DMS79 (cell line): ENCODE measurements at places on chromosomes 12 and 14.

GRCh38 chr14:65297744-65298143, 114.8 kb upstream of the FUT8 start:
- DNase-seq: no peak

GRCh38 chr12:47527816-47528215, 178.0 kb downstream of the RPAP3 start:
- no peak for DNase-seq

GRCh38 chr14:99382781-99383471, 97.7 kb downstream of the SETD3 start:
- DNase-seq: no peak

GRCh38 chr14:100409003-100409360, 85.8 kb downstream of the SLC25A47 start:
- DNase-seq: no peak

- no peak for DNase-seq
These were observed 22.0 kb downstream of the CD9 start for GRCh38 chr12:6222078-6222654.

DNA sequence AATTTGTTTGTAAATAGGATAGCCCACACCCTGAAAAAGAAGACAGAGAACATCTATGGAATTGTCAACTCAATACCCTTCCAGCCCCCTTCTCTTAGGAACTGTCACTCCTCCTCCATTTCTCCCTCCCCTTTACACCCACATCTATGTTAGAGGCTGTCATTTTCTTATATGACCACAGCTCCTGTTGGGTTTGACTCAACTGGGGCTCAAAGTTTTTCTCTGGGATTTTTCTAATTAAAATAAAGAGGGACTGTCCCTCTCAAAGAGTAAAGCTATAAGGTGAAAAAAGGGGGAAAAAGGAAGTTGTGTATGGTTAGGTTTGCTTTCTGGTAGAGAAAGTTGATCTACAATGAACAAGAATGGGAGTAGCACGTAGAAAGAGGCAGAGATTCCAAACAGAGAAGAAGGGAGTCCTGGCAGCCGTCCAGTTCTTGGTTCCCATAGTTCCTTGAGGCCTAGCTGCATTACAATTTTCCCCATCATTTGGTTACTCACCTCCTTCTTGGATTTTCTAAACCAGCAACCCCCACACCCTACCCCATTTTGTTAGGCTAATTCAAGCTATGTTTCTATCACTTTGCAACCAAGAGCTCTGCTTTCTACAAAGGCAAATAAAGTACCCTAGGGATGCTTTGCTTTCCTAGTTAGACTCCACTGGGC, 44.3 kb upstream of the STK38L start:
- DNase-seq: no peak

- DNase-seq: peak; percentile 13
These were observed at the start of gene PPFIA2 for GRCh38 chr12:81759190-81760051. PPFIA2 (minus strand) TSS chr12:81759350.

GRCh38 chr14:64891839-64892375, 12.2 kb upstream of the SPTB start:
- DNase-seq: peak; percentile 61

GRCh38 chr12:27524839-27525753, 1.1 kb downstream of the PPFIBP1 start:
- DNase-seq: no peak

- DNase-seq: no peak
These were observed 15.7 kb downstream of the GSG1 start for GRCh38 chr12:13087766-13088165.

DNA sequence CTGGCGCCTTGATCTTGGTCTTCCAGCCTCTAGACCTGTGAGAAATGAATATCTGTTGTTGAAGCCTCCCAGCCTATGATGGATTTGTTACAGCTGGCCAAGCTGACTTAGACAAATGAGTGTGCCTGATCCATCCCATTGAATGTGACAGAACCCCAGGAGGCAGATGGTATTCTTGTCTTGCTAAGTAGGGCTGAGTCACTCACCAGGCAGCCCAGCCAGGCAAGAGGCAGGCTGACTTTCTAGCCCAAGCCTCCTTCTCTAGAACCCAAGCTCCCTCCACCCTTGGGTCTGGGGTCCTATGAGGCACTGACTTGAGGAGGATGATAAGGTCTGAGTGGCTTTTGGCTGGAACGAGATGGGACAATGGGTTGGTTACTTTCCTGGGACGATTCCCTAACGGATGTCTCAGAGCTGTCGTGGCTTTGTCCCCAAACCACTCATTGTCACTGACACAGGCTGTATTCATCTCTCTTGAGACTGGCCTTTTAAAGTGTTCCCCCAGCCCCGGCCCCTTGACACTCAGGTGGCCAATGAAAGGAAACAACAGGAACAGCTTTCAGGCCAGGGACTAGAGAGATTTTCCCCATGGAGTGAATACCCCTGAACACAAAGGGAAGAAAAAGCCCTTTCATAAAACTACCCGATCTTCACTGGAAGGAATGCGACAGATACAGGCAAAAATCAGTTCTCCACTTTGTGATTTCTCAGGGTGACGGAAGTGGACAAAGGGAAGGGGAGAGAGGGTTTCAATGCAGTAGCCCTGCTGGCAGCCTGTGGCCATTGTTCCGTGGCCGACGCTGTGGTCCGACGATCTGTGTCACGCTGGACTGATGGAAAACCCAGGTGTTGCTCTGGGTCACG, 264.2 kb downstream of the AACS start:
- no peak for DNase-seq

DNA sequence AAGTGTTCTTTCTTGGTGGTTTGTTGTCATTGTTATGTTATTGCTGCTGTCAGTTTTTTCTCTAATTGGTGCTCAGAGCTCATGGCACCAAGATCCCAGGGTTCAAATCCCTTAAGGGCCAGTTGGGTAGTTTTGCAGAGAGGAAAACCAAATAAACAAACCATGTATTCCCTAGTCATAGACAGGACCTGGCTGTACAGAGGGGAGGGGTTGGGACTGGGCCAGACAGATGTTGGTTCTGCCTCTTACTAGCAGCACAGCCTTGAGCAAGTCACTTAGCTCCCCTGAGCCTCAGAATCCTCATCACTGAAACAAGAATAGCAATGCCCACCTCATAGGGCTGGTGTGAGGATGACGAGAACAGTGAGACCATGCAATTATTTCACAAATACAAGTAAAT, 53.4 kb downstream of the LTBP2 start:
- DNase-seq: no peak

DNA sequence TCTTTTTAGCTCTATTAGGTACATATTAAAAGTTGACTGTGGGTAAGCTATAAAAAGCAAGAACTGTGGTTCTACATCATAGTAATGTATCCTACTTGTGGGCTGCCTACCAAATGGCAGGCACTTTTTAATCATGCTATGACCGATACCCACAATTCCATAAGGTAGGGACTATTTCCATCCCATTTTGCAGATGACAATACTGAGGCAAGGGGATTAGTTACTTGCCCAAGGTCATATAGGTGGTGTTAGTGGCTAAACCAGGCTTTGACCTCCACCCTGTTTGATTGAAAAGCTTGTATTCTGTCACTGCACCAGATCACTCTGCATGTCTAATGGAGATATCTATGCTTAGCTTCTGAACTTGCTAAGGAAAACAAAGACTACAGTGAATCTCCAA, 151.9 kb downstream of the SSPN start:
- no peak for DNase-seq

DNA sequence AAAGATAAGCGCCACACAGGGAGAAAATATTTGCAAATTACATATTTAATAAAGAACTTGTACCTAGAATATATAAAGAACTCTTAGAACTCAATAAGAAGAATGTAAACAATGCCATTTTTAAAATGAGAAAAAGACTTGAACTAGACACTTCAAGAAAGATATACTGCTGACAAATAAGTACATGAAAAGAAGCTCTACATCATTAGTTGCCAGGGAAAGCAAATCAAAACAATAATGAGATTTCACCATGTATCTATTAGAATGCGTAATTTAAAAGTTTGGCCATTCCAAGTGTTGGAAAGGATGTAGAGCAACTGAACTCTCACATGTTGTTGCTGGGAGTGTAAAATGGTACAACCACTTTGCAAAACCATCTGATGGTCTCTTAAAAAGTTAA, 6.9 kb upstream of the CLEC4E start:
- DNase-seq: no peak

- no peak for DNase-seq
These were observed 4.4 kb upstream of the CRACR2A start for GRCh38 chr12:3757261-3757660.

GRCh38 chr14:39547845-39548244, 115.6 kb upstream of the FBXO33 start:
- no peak for DNase-seq

- no peak for DNase-seq
These were observed 216.4 kb downstream of the SLC41A2 start for GRCh38 chr12:104741497-104742367.

- no peak for DNase-seq
These were observed 76.9 kb downstream of the ATF7IP start for GRCh38 chr12:14442221-14442881.

DNA sequence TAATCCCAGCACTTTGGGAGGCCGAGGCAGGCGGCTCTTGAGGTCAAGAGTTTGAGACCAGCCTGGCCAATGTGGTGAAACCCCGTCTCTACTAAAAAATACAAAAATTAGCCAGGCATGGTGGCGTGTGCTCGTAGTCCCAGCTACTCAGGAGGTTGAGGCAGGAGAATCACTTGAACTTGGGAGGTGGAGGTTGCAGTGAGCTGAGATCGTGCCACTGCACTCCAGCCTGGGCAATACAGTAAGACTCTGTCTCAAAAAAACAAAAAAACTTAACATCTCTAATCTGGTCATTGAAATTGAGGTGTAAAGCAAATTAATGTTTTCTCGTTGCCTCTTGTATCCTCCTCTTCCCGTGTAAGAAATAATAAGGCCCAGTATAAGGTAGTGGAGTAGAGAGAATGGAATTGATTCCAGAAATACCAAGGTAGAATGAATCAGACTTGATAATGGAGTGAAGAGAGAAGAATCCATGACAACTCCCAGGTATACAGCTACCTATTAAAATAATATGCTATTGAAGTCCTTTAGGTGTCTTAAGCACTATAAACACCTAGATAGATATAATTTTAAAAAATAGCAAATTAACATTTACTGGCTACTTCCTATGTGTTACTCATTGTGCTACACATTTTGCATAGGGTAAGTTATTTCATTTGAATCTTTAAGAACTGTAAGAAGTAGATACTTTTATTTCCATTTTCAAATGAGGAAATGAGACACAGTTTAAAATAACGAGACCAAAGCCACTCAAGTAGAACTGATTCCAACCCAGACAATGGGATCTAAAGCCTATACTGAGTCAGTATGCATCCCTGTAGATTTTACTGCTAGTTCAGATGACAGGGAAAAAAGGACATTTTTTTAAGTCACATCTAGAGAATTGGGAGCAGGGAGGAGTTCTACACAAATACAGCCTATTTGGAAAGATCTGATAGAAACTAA, 23.2 kb downstream of the RAP1B start:
- DNase-seq: no peak

GRCh38 chr12:6390084-6390799, 6.3 kb downstream of the LTBR start:
- DNase-seq: no peak

DNA sequence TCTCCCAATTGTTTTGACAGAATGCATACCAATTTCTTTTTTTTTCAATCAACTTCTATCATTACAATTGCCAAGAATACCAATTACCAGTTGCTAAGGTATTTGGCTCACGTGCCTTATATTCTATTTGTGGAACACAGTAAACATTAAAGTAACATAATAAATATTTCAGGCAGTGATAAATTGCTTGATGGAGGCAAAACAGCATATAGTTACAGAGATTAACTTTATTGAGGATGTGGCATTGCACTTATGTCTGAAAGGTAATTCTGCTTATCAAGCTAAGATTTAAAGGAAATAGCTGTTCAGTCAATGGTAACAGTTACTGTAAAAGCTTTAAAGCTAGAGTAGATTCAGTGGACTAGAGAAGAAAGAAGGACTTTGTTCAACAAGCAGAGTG, 1107.8 kb downstream of the FSCB start:
- DNase-seq: no peak

DNA sequence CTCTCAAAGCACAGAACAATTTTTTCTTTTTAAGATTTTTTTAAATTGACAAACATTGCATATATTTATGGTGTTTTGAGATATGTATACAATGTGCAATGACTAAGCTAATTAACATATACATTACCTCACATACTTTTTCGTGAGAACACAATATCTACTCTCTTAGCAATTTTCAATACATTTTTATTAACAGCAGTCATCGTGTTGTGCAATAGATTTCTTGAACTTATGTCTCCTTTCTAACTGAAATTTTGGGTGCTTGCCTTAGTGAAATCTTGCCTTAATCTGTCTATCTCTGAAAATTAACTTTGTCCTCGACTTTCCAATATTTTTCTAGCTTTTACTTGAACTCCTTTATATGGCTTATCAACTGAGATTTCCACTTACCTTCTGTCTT, 6.8 kb downstream of the OR10A7 start:
- no peak for DNase-seq

DNA sequence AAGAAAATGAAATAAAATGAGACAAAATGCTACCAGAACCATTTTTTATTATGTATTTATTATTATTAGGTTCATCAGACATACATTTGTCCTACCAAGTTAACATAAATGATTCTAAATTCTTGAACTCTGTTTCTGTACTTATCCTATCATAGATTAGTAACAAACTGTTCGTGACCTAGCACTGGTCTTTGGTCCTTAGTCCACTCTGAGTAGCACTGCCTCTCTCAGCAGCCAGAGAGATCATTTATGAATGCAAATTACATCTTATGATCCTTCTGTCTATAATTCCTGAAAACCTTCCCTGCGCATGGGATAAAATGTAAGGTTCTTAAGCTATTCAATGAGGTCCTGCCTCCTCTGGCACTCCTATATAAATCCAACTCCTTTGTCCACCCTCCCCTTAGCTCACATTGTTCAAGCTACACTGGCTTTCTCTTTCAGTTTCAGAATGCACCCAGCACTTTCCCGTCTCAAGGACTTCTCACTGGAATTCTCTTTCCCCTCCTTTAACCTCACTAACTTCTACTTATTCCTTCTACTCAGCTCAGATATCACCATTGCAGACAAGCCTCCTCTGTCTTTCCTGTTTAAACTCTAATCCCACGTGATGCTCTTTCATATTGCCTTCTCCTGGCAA, 17.1 kb downstream of the PDZRN4 start:
- DNase-seq: peak; percentile 48

GRCh38 chr14:91723501-91723900, 8.4 kb downstream of the CATSPERB start:
- DNase-seq: no peak

DNA sequence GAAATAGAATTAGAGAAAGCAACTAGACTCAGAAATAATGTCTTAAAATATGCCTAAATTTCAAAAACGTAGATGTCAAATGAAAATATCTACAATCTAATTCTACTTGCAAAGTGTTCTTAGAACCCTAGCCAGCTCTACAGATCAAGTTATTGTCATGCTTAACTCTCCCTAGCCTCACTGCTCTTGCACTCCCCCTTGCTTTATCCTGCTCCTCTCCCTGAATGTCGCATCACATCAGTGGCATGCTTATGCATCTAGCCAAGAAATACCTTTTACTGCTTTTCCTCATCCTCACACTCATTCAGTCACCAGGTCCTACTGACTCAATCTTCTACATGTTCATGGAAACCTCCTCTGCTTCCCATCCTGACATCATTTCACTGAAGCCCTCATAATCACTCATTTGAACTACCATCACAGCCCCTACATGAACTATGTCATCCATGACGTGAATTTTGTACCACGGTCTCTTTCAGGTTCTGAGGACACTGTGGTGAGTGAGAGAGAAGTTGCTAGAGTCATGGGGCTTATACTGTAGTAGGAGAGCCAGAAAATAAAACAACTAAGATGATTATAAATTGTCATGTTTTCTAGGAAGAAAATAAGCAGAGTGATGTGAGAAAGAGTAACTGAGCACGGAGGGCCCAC, 22.6 kb upstream of the CRACR2A start:
- no peak for DNase-seq
